ENCODE measurements at places on chromosomes 1 and 21.

GRCh38 chr1:228664399-228664914, 70.8 kb upstream of the RHOU start:
- peak; percentile 75 for DNase-seq

DNA sequence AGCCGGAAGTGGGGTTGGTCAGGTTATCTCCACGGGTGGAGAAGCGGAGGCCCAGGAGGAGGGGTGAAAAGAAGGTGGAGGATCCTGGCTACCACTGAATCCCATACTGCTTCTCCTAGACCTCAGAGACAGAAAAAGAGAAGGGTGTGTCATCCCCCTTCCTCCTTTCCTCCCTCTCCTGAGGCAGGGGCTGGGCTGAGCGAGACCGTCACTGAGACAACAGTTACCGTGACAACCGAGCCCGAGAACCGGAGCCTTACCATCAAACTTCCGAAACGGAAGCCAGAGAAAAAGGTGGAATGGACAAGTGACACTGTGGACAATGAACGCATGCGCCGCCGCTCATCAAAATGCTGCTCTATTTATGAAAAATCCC, 42.1 kb upstream of the NBPF3 start:
- peak; percentile 37 for DNase-seq

GRCh38 chr1:47393141-47393540, 22.9 kb upstream of the FOXE3 start:
- DNase-seq, result no peak

DNA sequence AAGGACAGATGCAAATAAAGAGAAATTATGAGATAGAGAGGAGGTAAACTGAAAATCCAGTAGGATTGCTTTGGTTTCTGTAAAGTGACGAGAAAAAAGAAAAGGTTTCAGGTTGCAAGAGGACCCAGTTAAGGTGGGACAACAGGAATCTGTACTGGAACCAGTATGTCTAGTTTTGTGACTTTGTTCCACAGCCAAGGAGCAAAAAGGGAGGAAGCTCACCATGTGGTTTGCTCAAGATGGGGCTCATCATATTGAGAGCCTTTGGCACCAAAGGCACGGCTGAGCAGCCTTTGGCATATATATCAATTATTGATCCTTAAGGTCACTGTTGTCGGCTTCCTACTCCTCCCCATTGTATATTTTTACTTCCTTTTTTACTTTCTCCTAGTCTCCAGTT, 1.8 kb upstream of the ZDHHC18 start:
- no peak for DNase-seq

GRCh38 chr1:38138498-38139233, 92.1 kb upstream of the POU3F1 start:
- DNase-seq, result peak; percentile 82

- DNase-seq, result no peak
Observed at GRCh38 chr21:30625449-30626165, 5.2 kb downstream of the KRTAP20-4 start.

DNA sequence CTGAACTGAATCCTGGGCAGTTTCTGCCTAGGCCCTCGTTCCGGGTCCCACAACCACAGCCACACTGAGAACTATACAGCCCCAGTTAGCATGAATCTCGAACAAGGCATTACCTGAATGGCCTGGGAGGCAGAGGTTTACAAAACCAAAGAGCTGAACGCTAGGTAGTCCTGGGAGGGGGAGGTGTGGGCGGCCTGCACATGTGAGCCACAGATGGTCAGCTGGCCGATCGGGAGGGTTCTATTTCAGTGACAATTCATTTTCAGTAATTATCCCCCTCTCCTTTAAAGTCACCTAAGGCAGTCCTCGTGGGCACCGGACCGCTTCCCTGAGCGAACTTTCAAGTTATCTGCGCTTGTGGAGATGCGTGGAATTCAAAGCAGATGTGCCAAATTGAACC, 111.9 kb downstream of the GLIS1 start:
- no peak for DNase-seq

DNA sequence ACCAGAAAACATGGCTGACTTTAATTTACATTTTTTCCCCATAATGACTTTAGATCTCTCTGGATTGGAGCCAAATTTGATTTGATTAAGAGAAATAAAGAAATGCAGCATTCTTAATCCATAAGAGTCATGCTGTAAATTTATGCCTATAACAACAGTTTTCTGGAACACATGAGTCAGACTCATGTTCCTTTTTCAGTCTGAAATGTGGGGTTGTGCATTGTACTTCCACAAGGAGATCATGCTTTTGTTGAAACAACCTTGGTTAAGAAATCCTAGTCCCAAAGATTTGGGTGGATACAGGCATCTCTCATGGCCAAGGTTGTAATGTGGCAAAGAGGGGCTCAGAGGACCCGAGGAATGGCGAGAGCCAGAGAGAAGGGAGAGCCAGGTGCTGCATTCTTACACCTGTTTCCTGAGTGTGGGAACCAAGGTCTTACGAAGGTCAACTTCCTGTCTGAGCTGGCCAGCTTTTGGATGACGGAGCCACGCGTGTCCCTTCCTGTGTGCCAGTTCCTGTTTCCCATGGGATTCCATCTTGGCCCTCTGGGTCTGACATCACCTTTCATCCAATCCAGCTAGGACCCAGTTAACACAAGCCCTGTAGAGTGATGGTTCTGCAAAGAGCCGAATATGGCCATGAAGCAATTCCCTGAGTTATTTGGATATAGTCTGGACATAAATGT, 23.1 kb downstream of the CLDN14 start:
- DNase-seq, result no peak

- no peak for DNase-seq
Observed at GRCh38 chr1:77263708-77264107, 18.1 kb upstream of the AK5 start.

DNA sequence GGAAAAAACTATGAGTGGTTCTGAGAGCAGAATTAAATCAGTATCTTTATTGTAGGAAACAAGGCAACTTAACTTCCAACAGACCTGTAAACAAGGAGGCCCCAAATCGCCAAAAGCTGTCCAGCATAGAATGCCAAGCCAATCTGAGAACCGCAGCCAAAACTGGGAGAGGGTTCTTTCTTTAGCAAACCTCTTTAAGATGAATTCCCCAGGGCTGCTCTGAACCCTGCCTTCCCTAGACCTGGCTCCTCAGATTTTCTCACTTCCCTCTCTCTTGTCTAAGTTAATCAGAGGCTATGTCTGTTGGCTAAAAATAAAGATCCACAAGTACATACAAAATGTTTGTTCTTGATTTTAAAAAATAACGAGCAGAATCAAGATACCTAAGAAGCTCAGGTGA, 141.4 kb downstream of the SMYD3 start:
- peak; percentile 51 for DNase-seq

GRCh38 chr1:48022306-48022705, 25.1 kb upstream of the TRABD2B start:
- DNase-seq, result no peak

- DNase-seq, result no peak
Observed at GRCh38 chr1:87117761-87118368, 203.4 kb downstream of the HS2ST1 start.

GRCh38 chr1:61427510-61427909, 297.4 kb downstream of the TM2D1 start:
- no peak for DNase-seq

DNA sequence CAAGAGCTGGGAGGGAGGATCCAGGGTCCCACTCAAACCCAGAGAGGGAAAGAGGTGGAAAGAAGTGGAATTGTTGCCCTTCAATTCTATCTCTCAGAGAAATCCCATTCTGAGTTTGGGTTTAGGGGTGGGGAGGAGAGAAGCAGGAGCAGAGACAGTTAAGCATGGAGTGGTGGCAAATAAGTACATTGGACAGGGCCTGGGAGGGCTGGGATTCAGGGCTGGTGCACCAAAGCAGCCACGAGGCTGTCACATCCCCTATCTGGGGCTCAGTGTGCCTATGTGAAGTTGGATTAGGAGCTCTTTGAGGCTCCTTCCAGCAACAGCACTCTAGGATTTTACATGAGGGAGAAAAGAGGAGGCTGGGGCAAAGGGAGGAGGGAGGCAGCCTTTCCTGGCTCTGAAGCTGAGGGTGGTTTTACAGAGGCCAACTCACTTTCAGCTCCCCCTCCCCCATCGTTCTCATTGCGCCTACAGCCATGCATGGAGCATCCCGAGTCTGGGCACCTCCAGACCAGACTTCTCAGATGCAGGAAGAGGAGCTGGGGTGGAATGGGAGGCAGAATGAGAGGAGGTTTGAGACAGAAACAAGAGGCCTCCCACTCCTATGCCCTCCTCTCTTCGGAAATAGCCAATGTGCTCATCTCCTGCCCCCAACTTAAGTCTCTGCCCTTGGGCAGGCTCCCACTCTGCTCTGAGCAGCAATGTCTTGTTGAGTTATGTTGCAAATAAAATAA, 3.0 kb upstream of the SYT6 start:
- DNase-seq, result no peak

DNA sequence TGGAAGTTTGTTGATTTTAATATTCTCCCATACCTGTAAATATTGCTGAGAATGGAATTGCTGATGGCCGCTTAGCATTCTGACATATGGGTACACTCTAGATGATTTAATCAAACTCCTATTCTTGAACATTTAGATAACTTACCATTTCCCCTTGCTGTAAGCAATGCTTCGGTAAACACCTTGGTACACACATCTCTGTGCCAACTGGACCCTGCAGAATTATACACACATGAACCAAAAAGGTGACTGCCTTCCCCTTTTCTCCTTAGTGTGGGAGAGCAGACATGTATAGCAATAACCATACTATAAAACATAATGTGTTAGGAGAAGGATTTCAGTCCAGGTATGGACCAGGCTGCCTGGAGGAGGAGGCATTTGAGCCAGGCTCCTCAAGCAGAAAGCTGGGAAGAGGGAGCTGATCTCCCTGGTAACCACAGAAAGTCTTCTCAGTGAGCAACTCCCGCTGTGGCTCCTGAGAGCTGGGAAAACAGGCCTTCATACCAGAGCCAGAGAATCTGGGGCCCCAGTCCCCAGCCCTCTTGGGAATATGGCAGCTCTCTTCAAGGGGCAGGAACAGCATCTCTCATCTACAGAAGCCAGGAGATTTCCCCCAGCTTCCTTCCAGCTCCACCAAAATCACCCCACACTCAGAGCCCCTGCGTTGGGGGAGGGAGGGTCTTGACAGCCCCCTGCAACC, 33.9 kb upstream of the CSF1 start:
- DNase-seq, result no peak

GRCh38 chr1:59475737-59476136, 178.8 kb downstream of the FGGY start:
- DNase-seq, result no peak

DNA sequence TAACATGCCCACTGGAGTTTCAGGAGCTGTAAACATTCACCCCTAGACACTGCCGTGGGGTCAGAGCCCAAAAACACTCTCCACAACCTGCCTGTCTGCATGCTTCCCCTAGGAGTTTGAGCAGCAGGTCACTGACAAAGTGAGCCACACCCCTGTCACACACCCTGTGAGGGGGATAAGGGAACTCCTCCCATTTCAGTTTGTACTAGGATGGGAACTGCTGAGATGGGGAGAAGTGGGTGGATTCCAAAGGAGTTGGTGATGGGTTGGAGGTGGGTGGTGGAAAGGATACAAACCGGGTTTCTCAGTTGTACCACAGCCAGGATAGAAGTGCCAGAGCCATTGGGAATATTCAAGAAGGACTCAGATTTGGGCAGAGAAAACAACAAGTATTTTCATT, 140.2 kb downstream of the MIS18A start:
- DNase-seq, result no peak

- peak; percentile 83 for DNase-seq
Observed at GRCh38 chr1:20401405-20402010, 84.5 kb downstream of the CAMK2N1 start.

- DNase-seq, result peak; percentile 74
Observed at GRCh38 chr1:26529655-26530409, at the start of gene RPS6KA1. Gene RPS6KA1 (plus strand): TSS chr1:26529761. CDS start chr1:26529921, 160 bp downstream.

DNA sequence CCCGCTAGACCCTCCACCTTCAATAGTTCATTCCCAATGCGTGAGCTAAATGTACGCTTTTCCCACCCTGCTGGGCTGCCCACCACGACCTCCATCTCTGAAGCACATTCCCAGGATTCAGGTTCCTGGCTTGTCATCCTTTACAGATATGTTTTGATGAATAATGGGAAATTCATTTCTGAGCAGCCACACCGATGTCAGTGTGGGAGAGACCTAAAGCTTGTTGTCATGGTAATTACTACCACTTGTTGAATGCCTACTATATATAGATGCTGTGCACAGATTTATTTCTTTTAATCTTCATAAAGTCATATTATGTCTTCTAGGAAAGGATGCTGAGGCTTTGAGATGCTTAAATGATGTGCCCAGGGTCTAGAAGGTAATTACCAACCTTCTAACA, 8.0 kb downstream of the RCSD1 start:
- DNase-seq, result no peak

DNA sequence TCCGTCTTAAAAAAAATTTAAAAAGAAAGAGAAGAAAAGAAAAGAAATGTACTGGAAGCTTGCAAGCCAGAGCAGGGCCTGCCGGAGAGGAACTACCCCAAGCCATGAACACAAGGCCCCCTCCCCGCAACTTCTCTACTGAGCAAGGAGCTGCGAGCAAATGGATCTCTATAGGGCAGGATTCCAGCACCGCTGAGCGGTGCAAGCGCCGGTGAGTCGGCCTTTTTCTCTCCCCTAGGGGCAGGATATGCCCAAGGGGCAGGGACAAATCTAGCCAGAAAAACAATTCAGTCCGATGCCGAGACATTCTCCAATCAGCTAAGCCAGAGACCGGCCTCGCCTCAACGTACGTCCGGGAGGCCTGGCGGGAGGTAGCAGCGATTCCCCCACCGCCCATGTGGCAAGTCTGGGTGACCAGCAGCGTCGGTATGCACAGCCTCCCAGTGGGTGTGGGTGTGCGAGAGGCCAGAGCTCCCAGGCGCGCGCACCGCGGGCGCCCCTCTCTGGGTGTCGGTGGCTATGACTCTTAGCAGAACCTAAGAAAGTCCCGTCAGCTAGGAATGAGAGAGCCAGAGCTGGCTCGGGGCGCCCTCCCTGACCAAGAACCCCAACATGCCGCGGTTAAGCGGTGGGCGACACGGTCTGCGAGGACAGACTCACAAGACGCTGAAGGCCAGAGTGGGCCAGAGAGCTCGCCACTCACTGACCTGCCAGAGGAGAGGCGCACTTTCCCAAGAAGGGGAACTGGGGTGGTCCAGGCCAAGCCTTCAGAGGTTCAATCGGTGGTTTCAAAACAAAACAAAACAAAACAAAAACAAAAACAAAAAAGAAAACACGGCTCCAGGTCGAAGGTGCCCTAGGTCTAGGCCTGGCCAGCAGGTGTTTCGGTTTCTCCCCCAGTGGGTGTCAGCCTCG, 1.9 kb downstream of the CSMD2 start:
- peak; percentile 78 for DNase-seq

DNA sequence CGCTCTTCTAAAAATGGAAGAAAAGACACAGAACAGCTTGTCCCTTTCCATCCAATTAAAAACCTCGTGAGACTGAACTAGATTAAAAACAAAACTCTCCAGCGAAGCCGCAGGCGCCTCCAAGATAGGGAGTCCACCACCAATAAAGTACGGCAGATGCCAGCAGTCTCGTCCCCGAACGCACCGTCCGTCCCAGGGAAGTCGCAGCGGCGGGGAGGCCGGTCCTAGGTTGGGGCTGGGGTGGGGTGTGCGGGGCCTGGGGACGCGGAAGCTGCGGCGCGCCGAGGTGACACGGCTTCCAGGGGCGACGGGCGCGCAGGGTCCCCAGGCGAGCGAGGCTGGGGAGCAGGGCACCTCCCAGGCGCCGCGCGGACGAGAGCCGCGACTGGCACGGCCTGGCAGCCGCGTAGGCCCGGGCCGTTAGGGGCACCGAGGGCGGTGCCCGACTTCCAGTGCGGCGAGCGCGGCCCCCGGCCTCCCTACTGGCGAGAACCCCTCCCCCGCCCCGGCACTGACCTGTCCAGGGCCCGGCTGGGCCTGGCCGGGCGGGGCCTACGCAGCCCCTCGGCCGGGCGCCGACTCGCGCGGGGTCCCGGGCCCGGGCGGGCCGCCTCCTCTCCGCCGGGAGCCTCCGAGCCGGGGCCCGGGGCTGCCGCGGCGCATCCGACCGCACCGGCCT, 28.3 kb upstream of the A3GALT2 start:
- DNase-seq, result peak; percentile 34

GRCh38 chr1:214854126-214854875, 228.2 kb upstream of the KCNK2 start:
- no peak for DNase-seq

Data from G401 (cell line).